Left ventricle myocardium inferior (tissue), 1 donor: ENCODE measurements at places on chromosomes 11 and 22. TPM values are rescaled to one million over a fixed set of nuclear protein-coding genes. Genes with fewer than 3 reads are reported as not detected.

DNA sequence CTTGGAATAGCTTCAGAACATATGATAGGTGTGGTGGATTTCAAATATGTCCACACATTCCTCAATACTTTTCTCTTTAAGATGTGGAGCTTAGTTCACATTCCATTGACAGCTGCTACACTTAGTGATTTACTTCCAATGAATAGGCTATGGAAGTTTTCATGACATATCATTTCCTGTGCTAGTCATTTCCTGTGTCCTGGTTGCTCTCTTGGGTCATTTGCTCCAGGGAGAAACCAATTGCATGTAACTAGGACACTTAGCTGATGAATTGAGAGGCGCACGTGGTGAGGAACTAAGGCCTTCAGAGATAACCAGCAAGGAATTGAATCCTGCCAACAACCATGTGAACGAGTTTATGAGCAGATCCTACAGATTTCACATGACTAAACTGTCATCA lies 120.9 kb downstream of the SLC17A6 start:
- DNase-seq = no peak

Gene SLC35E4
- total RNA-seq = 3.8 TPM

DNA sequence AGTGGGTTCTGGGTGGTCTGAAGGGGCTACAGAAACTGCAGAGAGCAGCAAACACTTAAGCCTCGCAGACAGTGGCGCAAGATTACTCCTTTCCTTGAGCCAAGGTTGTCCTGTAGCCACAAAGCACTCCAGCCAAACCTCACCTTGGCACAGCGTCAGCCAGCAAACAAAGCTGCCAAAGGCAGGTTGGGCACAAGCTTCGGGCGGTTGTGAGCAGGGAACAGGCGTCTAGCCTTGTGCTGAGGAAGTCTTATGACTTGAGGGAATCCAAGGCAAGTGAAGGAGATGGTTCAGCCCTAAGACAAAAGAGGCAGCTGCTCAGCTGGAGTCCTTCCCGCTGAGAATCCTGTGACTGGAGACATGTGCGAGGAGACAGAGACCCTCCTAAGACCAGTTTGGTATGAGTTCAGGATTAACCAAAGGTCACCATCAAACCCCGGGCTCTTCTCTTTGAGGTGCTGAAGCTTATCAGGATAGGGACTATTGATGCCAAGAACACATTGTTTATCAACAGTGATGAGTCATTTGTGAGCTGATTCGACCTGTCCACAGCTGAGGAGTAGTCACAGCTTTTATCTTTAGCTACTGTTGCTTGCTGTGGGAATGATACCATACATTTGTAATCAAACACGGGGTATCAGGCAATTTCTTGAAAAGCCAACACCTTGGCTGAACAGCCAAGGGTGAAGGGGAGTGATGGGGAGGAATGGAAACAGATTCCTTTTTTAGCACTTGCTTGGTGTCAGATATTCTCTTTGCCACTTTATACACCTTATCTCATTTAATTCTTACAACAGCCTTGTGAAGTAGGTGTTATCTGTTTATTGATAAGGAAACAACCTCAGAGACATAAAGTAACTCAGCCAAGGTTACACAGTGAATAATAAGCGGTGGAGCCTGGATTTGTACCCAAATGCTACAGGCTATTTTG lies 4.6 kb downstream of the ADM start:
- peak; percentile 59 for DNase-seq

Gene MISFA
- total RNA-seq = 10.7 TPM

- no peak for DNase-seq
Observed at GRCh38 chr11:78656327-78656726, 81.7 kb upstream of the NARS2 start.

GRCh38 chr11:13105237-13105844 lies 96.2 kb downstream of the RASSF10 start:
- DNase-seq = peak; percentile 18

- DNase-seq = no peak
Observed at GRCh38 chr11:1138097-1138496, 19.7 kb upstream of the MUC5AC start.

DNA sequence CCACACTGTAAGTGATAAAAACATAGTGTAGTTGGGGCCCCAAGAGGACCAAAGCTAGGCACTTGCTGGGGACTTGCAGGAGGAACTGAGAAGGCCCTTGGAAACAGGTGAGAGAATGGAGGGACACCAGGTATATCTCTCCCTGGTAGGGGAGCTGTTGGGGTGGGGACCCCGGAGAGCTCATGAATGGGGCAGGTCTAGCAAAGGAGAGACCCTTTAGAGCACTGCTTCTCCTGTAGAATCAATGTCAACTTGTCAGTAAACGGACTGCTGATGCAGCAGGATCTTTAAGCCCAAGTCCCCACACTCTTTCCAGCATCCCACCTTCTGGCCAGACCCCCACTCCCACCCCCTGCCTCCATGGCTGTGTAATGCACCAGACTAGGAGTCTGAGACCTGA lies 109.6 kb upstream of the THY1 start:
- no peak for DNase-seq

DNA sequence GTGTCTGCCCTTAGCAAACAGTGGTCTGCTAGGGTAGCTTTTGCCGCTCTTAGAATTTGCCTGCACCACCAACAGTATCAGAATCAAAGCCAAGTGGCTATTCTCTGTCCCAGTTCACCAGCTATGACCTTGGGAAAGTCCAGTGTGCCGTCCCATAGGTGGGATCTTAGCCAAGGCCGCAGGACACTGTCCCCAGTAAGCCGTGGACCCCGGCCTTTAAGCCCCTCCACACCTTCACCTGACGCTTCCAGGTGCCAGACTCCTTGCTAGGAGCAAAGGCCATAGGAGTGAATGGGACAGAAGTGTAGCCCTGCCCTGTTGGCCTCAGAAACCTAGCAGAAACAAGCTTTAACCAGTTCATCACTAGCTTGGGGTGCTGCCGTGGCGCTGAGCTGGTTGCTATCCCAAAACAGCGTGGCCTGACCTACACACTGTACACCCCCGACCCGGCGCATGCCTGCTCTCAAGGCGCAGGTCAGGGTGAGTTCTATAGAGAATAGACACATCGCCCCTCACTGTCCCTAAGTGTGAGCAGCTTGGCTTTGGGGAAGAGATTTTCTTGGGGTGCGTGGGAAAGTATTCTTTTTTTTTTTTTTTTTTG lies 4.5 kb downstream of the FADD start:
- DNase-seq = no peak

GRCh38 chr11:78310500-78310909 lies 107.1 kb downstream of the GAB2 start:
- peak; percentile 81 for DNase-seq

Gene BCO2
- total RNA-seq = 169 TPM

GRCh38 chr11:115081972-115082371 lies 403.6 kb downstream of the NXPE2 start:
- no peak for DNase-seq

- DNase-seq = no peak
Observed at GRCh38 chr22:21807544-21808529, 59.6 kb downstream of the MAPK1 start.
